ENCODE measurements at places on chromosomes 7 and 10. TPM values are rescaled to one million over a fixed set of nuclear protein-coding genes. Genes with fewer than 3 reads are reported as not detected.

Gene GLCCI1
- 240 TPM for total RNA-seq

Gene PIK3AP1
- total RNA-seq = 41.4 TPM

Gene PIP
- not detected for total RNA-seq

Gene DDX56
- total RNA-seq = 48.7 TPM

DNA sequence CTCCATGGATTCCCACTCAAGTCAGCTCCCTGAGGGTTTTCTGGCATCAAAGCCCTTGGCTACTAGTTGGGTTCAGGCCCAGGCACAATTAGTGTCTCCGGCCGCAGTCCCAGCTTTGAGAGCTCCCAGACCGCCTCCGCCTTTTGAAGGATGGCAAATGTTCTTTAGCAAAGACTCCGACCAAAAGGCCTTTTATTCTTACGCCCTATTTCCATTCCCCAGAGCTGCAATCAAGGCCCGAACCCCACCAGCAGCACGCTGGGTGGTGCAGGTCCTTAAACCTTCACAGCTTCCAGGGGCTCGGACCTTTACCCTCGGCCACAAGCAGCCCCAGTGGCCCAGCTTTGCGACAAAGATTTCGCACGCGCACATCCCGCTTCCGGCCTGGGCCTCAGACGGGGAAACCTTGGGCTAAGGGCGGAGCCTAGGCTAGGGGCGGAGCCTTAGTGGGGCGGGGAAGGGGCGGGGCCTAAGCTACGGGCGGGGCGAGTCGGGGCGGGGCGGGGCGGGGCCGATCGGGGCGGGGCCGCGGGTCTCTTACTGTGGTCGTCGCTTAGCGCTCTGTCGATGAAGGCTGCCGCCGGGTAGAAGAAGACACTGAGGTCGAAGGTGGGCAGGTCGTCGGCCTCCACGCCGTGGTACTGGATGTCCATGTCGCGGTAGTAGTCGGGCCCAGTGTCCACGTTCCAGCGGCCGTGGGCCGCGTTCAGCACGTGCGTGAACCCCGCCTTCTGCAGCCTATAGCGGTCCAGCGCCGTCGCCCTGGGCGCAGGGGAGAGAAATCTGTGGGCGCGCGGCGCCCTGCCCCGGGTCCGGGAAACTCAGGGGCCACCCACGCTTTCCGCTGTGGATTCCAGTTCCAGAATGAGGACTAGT lies 68.0 kb upstream of the SAMD8 start:
- DNase-seq = peak; percentile 86

- DNase-seq = no peak
These were observed 56.4 kb downstream of the CDHR3 start for GRCh38 chr7:106019470-106019820.

GRCh38 chr10:75209086-75209920 lies 1.3 kb upstream of the VDAC2 start:
- no peak for DNase-seq

DNA sequence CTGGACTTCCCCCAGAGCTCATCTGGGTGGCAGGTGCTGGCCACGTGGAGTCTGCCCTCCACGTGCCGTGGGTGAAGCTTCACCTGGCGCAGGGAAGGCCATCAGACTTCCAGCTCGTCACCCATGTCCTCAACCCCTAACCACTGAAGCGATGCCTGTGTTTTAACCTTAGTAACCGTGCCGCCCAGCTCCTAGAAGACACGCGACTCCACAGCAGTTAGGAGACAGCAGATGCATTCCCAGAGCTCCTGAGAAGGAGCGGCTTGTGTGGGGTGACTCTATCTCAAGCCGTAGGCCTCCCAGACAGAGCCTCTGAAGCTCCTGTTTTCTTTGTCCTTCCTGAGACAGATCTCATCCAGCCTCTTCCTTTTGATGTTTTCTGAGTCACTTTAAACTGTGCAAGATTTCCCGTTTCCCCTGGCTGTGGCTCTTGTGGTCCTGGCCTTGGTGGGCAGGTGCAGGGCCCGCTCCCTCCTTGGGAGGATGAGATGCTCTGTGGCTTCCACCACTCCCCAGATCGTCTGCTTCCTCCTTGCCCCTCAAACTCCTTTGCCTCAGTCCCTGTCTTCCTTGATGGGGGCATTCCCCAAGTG lies 41.4 kb upstream of the AP5Z1 start:
- no peak for DNase-seq

DNA sequence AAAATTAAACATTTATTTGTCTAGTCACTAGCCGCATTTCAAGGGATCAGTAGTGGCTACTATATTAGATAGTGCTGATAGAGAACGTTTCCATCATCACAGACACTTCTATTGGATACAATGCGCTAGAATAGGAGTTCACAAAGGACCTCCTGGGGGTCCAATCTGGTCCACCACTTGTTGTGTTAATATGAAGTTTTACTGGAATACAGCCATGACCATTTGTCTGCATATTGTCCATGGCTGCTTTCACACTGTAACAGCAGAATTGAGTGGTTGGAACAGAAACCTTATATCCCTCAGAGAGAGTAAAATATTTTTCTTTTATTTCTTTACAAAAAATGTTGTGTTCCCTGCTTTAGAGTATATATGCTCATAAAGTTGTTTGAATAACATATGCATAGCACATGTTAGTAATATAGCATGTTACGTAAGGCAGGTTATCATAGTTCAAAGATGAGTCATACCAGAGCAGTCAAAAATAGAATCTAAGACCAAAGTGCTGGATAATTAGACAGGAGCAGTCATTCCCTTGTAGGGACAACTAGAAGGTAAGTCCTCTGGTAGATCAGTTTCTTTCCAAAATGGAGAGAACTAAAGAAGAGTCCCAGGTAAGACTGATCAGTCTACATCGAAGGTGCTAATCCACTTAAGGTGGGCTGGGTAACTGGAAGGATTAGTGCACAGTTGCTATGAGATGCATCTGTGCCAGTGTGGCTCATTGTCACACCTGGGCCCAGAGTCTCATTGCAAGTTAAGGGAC lies 14.9 kb downstream of the BZW2 start:
- no peak for DNase-seq

- DNase-seq = no peak
These were observed 182.6 kb downstream of the TCF7L2 start for GRCh38 chr10:113132591-113133121.

DNA sequence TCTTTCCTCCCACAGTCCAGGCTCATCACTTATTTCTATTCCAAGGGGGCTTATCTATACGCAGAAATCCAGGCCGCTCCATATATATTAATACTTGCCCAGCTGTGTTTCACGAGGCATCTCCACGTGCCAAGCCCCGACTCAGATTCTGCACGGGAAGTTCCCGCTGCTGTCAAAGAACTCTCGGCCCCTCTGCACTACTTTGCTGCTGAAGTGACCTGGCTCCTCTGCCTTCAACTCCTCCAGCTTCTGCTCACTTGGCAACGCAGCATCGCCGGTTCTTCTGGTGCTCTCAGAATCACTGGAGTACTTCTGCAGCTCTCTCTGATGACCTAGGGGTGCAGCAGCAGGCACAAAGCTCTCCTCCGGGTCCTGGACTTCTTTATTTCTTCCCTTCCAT lies 9.7 kb upstream of the CHST12 start:
- DNase-seq = no peak

GRCh38 chr7:34991938-34992840 lies 45.1 kb downstream of the DPY19L1 start:
- no peak for DNase-seq
